ENCODE measurements at places on chromosomes 11 and 22.

DNA sequence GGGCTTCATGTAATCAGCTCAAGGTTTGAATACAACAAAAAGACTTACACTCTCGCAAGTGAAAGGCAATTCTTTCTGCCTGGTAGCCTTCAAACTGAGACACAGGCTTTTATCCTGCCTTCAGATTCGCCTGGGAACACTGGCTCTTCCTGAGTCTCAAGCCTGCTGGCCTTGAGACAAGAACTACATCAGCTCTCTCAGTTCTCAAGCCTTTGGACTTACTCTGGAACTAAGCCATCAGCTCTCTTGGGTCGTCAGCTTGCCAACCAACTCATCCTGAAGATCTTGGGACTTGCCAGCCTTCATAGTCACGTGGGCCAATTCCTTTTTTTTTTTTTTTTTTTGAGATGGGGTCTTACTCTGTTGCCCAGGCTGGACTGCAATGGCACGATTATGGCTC, 35.7 kb upstream of the LRRC10B start:
- DNase-seq = no peak

- DNase-seq = no peak
These were observed 203.1 kb upstream of the CADM1 start for GRCh38 chr11:115707180-115707905.

GRCh38 chr11:58059007-58059350, 28.2 kb downstream of the OR6Q1 start:
- DNase-seq = no peak

GRCh38 chr22:43782448-43782847, 29.7 kb downstream of the EFCAB6 start:
- DNase-seq = no peak

DNA sequence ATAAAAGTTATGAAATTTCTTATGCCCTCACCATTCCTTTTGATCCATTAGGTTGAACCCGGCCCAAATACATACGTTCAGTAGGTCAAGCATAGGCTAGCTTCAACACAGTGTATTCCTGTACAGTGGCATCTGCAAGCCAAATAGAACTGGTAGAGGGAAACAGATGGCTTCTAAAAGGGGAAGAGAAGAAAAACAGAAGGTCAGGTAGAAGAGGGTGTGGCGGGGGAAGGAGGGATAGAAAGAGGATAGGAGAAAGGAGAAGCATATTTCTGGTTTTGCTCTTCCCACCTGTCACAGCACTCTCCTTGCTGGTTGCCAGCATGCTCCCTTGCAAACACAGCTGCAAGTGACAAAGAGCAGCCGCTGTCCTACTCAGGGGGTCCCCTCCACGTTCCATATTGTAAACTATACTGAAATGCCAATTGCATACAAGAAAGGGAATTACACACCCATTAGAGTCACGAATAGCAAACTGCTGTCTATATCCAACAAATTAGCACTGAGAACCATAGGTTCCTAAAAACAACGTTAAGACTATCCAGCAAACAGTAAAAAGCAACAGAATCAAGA, 71.8 kb downstream of the PHF21A start:
- no peak for DNase-seq

- no peak for DNase-seq
These were observed 146.3 kb upstream of the ARHGAP20 start for GRCh38 chr11:110858547-110858921.

DNA sequence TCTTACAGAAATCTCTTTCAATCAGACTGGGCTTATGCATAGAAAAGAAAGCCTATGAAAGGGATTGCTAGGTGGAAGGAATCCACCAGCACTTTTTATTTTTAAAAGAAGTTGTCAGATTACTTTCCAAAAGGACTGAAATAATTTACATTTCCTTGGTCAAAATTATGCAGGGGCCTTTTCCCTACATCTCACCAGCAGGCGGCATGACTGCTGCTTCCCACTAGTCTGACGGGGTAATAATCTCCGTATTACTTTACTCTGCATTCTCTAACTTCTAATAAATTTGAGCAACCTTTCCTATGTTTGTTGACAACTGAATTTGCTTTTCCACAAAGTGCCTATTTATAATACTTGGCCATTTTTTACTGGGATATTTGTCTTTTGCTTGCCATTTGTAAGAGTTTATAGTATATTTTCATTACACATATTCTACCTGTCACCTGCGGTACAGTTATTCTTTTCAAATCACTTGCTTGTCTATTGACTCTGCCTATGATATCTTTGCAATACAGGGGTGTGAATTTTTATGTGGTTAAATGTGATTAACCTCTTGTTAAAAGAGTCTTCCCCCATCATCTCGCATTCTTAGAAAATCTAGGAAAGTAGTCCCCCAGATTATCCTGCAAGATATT, 51.9 kb upstream of the USP47 start:
- no peak for DNase-seq

All from NCI-H1436 treated with DMSO at 0.1 percent for 48 hours (cell line).